ENCODE measurements at places on chromosomes 16 and 17.

- no peak for DNase-seq
These were observed 7.4 kb upstream of the PSMC3IP start for GRCh38 chr17:42584880-42585279.

GRCh38 chr17:50055426-50056216, at the start of gene ITGA3:
TSS of gene ITGA3 (plus strand) at chr17:50056110. CDS start at chr17:50056440, 330 bp downstream.
- DNase-seq: peak; percentile 34

DNA sequence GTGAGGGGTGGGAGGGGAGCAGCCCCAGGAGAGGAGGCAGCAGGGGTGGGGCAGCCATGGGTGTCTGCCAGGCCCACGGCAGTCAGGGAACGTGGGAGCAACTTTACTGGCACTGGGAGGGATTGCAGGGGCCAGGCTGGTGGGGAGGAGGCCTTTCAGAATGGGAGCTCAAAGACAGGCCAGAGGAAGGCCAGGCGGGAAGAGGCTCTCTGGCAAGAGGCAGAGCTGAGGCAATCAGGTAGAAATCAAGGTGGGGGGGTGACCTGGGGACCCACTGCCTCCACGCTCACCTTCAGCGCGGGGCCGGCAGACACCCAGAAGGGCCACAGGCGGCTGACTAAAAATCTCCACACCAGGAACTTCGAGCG, 11.9 kb upstream of the GSE1 start:
- DNase-seq: no peak

- no peak for DNase-seq
These were observed 8.2 kb downstream of the RHBDF1 start for GRCh38 chr16:63998-64913.

- DNase-seq: no peak
These were observed 4.0 kb downstream of the NUPR1 start for GRCh38 chr16:28534542-28535373.

DNA sequence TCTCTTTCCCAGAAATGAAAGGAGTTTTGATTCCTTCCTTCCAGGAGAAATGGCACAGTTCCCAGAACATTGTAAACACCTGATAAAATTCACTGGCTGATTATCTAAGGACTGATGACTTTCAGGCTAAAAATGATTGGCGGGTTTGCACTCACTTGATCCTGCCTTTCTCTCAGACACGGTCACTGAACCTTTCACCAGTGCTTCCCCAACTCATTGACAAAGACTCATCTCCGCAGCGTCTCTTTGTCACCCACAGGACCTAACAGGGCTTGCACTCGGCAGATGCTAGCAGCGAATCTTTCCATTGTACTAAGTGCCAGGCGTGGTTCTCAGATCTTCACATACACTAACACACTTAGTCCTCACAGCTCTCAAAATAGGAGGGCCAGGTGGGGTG, 7.3 kb upstream of the DHRS7C start:
- DNase-seq: no peak

GRCh38 chr17:27960183-27960849, 67.2 kb upstream of the LYRM9 start:
- no peak for DNase-seq

- DNase-seq: no peak
These were observed 2.9 kb upstream of the CARMIL2 start for GRCh38 chr16:67641779-67642708.

GRCh38 chr17:57107498-57108101, 22.6 kb downstream of the AKAP1 start:
- no peak for DNase-seq

DNA sequence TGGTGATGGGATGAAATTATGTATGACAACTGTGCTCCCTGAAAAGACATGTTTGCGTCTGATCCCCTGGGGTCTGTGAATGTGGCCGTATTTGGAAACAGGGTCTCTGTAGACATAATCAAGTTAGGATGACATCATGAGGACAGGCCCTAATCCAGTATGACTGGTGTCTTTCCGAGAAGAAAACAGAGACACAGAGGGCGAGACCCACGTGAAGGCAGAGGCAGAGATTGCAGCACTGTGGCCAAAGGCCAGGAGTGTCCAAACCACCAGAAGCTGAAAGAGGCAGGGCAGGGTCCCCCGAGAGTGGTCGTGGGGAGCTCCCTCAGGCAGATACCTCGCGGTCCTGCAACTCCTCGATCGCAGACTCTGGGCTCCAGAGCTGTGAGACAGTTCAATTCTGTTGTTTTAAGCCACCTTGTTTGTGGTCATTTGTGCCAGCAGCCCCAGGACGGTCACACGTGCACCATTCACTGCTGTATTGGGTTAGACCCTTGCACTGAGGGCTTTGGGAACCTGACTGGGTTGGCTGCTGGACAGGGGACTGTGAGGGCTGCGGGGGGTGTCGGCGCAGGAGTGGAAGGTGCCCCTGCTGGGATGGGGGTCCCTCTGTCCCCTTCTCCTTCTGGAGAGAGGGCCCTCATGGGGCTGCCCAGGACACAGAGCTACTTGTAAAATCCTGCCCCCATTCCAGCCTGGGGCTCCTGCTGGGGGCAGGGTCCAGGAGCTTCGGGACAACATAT, 27.7 kb downstream of the METRNL start:
- no peak for DNase-seq

DNA sequence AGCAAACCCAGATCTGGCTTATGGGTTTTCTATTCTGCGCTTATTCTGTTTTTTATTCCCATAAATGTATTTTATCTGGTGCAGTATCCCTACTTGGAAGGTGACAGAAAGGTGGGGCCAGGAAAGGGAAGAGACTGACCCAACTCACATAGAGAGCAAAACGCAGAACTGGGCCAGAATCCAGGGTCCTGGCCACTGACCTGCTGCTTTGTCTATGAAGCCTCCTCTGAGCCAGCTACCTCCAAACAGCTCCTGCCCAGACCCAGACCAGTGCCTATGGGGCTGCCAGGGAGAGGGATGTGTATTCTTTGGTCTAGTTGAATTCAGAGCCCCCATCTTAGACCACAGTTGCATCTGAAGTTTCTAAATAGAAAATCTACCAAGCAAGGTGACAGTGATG, 36.4 kb upstream of the CES5A start:
- DNase-seq: no peak

- DNase-seq: no peak
These were observed 3.1 kb upstream of the MIF4GD start for GRCh38 chr17:75273977-75274708.

DNA sequence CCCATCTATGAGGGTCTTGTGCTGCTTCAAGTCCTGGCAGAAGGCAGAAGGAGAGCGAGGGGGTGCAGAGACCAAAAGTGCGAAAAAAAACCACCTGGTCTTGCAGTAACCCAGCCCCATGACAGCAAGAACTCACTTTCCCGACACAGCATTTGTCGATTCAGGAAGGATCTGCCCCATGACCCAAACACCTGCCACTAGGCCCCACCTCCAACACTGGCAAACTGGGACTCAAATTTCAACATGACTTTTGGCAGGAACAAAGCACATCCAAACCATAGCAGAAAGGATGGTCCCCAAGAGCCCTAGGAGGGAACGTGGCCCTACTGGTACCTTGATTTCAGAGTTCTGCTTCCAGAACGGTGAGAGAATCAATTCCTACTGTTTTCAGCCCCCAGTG, 34.7 kb upstream of the KLHDC4 start:
- DNase-seq: no peak
